ENCODE measurements at places on chromosomes 5 and 9. TPM values are rescaled to one million over a fixed set of nuclear protein-coding genes. Genes with fewer than 3 reads are reported as not detected.

- peak; percentile 22 for DNase-seq
These were observed 80.5 kb downstream of the SH3RF2 start for GRCh38 chr5:146016764-146017484.

DNA sequence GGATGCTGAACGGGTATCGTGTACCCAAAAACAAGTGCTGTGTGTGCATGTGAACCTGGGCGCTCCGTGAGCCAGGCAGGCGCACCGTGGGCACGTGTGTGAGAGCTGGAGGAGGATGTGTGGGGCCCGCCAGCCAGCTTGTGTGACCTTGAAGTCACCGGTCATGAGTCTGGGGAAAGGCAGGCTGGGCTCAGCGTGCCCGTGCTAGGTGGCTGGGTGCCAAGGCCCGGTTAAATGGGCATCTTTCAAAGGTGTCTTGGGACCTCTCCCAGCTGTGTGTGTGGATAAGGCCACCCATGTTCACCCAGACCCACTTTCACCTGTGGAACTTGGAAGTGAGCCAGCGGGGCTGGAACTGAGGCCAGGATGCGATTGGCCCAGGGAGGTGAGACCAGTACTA lies 3.4 kb downstream of the KCNT1 start:
- no peak for DNase-seq

GRCh38 chr9:35935261-35935660 lies 22.7 kb downstream of the OR2S2 start:
- peak; percentile 88 for DNase-seq

DNA sequence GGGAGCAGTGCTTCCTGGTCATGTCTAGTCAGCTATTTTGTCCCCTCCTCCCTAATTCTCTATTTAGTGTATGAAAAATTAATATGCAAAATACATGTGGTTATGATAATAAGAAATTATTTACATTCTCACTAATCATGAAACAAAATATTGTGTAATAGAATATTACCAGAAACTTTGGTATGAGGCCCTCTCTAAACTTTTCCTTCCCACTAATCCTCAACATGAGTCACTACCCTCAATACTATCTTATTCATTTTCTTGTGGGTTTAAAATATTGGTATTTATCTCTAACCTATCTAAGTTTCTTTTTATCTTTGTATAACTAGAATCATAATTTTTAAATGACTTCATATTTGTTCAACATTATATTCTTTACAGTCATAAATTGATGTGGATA lies 545.9 kb upstream of the PTPRD start:
- DNase-seq: peak; percentile 57

The CDC20B gene
- total RNA-seq: not detected

The OLFML2A gene
- total RNA-seq: 6.3 TPM

The TTLL11 gene
- 2.3 TPM for total RNA-seq

Data from bronchial epithelial cell (primary cell).